ENCODE measurements at places on chromosomes 16 and 17. TPM values are rescaled to one million over a fixed set of nuclear protein-coding genes. Genes with fewer than 3 reads are reported as not detected.

The MYH8 gene
- not detected for total RNA-seq

The ABCA8 gene
- 65.9 TPM for total RNA-seq

The IL32 gene
- 56.0 TPM for total RNA-seq

The NACA2 gene
- total RNA-seq, result not detected

GRCh38 chr17:883586-883962 lies 96.0 kb downstream of the NXN start:
- no peak for DNase-seq

GRCh38 chr17:72571813-72572396 lies 451.1 kb downstream of the SOX9 start:
- DNase-seq, result no peak

- no peak for DNase-seq
Observed at GRCh38 chr16:75593825-75594820, 27.9 kb downstream of the GABARAPL2 start.

DNA sequence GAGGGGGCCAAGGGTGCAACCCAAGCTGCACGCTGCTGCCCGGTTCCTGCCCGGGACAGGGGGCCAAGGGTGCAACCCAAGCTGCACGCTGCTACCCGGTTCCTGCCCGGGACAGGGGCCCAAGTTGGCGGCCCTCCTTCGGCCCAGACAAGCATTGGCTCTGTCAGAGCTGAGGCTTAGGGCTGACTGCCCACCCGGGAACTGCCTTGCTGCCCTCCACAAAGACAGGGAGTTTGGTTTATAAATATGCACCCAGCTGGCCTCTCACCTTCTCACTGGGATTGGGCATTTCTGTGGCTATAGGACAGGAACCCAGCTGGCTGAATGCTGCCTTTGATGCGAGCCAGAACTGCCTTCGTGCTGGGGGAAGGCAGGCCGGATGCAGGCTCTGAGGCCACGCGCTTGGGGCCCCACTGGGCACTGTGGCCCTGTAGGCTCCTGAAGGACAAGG lies 105.7 kb downstream of the IRX5 start:
- DNase-seq, result no peak

DNA sequence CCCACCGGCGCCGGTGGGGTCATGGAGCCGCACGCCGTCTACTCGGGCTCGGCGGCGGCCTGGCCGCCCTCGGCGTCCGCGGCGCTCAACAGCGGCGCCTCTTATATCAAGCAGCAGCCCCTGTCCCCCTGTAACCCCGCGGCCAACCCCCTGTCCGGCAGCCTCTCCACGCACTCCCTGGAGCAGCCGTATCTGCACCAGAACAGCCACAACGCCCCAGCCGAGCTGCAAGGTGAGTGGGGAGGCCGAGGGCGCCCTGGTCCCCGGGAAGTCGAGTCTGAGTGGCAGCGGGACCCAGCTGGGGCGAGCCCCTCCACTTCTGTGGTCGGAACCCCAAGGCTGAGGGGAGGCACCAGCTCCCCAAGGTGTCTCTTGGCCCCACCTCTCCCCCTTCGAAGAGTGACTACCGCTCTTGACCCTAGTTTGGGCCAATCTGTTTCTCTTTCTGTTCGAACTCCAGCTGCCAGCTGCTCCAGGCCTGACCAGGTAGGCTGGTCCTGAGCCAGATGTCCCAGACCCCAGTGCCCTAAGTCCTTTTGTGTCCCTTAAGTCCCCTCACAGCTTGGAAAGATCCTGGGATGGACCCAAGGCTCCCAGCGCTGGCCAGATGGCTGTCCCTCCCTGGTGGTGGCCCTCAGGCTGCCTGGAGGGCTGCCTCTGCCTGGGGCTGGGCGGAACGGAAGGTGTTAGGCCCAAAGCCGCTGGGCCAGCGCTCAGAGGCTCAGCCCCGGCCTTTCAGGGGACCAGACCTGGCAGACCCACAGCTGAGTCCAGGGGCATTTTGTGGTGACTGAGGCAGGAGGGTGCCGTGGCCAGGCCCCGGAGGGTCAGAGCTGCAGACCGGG lies 1.2 kb downstream of the FOXF1 start:
- DNase-seq, result no peak

- DNase-seq, result no peak
Observed at GRCh38 chr17:3973495-3974137, 9.4 kb upstream of the ATP2A3 start.

DNA sequence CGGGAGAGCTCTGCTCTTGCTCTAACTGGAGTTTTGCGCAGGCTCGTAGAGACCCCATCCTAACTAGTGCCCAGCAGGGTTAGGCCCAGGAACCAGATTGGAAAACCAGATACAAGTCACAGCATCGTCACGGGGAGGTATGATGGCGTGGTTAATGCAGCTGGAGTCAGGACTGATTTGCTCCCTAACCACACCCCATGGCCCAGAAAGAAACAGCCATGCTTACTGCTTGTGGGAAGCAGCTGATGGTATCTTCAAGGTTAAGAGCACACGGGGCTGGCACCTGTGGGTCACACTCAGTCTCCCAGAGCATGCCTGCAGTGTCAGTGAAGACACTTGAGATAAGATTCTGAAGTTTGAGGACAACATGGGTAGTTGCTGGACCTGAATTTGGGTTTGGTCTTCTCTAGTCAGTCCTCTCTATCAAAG lies 60.2 kb downstream of the WIPI1 start:
- no peak for DNase-seq

DNA sequence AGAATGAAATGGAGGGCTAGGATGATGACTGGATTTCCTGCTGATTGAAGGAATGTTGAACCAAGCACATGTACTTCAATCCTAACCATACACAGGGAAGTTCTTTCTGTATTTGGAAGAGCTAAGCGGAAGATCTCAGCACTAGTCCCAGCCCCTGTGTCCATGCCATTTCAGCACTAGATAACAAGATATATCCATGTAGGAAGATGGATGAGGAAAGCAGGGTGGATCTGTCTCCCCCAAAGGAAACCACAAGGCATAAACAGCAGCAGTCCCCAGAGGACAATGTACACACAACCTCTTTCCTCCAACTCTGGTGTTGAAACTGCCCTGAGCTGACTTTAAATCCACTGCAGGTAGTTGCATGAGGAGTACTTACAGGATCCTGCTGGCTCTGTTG lies 75.1 kb downstream of the GRIN2A start:
- DNase-seq, result no peak
